Muscle of back (tissue), 13 donors: ENCODE measurements at places on chromosomes 16 and 17.
A peak's percentile ranks its signal among the peaks of the same experiment; 100 is the strongest.

DNA sequence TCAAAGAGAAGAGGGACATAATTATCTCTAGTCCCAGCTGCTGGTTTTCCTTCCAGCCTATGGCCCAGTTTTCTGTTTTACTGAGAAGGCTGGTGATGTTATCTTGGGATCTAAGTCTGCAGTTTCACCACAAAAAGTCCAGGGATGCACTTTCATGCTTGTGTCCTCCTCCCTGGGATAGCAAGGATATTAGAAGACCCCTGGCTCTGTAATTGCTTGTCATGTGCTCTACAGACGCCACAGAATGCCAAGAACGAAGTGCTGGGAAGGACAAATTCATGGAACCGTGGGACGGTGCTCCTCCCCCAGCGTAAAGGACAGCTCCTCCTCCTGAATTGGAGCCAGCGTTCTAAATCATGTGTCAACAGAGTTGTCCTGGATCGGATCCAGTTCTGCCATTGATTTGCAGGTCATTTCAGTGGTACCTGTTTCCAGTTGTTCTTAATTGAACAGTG, 8.6 kb downstream of the MAPT start:
- no peak for DNase-seq

DNA sequence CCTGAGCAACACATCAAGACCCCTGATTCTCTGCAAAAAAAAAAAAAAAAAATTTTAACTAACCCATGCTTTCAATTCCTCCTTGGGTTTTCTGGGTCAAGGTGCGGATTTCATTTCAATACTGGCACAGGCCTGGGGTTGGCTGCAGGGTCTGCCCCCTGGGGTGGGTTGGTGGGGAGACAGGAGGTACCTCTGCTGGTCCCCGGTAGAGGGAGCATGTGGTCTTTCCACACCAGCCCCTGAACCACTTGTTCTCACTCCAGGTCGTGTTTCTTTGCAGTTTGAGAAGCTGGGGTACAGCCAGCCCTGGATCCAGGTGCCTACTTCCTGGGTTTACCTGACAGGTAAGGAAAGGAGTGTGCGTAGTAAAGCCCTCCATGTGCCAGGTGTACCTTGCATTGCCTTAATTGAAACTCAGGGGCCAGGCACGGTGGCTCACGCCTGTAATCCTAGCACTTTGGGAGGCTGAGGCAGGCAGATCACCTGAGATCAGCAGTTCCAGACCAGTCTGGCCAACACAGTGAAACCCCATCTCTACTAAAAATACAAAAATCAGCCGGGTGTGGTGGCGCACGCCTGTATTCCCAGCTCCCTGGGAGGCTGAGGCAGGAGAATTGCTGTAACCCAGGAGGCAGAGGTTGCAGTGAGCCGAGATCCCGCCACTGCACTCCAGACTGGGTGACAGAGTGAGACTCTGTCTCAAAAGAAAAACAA, 21.8 kb downstream of the SDR42E2 start:
- DNase-seq: no peak

DNA sequence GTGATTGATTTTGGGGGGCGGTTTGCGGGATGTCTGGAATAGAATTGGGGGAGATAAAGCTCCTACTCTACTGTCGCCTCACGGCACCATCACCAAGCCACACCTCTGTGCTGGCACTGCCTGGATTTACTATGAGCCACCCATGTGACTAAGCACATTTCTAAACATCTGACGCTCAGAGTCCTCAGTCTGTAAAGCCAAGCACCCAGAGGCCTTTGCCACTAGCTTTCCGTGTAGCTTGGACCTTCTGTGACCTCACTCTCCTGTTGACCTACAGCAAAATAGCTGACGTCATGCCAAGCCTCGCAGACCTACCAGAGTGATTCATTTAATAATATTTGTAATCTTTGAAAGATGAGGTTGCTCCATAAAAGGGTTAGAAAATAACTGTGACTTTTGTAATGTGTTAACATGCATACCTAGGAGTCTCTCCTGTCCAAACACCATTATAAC, 38.5 kb upstream of the MYOCD start:
- DNase-seq: peak; percentile 85

DNA sequence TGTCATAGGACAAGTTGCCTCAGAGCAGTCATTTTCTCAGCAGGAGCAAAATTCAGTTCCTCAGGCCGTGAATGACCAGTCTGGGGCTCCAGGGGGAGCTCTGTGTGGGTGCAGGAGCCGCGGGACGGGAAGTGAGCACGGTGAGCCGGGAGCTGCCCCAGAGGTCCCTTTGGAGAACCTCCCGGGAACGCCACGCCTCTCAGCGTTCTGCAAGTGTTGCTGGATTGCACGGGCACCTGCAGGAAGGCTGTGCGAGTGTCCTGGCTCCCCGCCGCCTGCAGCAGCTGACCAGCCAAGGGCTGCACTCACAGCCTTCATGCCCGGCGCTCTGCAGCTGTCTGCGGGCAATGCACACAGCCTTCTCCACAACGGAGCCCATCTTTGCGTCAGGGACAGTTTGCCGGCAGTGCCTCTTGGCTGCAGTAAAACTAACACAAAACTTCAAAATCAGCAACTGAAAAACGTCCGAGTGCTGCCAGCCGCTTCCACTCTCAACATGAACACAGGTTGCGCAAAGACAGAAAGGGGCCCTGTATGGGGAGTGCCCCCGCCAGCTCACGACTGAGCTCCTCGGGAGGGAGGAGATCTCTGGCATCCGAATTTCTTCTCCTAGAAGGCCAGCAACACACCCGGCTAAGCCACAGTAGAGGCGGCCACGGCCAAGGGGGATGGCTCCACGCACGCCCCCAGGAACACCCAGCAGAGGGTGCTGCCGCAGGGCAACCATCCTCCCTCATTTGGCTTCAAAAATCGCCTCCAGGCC, 16.0 kb downstream of the NDUFAF8 start:
- DNase-seq: peak; percentile 71

- no peak for DNase-seq
These were observed 16.8 kb downstream of the VASN start for GRCh38 chr16:4388271-4389021.

GRCh38 chr17:31256936-31257335, 40.1 kb downstream of the OMG start:
- no peak for DNase-seq

GRCh38 chr17:37833237-37833859, 88.5 kb upstream of the HNF1B start:
- DNase-seq: no peak

DNA sequence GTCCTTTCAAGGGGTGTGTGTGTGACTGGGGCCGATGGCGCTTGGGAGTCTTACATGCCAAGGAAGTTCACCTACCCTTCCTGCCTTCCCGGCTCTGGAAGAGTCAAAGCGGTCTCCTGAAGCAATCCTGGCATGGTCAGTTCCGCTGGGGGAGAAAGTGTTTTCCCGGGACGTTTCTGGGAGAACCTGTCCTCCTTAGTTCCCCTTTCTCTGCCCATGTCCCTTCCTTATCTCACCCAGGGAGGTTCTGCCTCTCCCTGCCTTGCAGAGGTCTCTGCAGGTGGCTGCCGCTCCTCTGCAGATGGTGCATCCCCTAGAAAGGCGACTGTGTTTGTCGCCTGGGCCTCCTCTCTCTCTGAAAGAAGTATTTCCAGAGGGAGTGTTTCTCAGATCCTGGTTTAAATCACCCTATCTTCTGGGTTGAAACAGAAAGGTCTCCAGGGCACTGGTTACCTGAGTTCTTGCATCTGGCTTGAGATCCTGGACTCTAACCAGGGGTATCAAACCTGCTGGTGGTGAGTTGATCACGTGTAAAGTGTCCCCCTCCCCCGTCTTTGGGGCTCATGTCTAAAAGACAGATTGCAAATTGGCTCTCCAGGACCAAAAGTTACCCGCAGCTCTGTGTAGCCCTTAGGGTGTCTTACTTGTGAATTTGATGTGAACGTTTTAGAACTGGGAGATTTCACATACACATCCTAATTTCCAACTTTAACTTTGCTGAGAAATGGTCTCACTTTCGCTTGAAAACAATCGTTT, 1.9 kb downstream of the PRKCB start:
- DNase-seq: no peak

GRCh38 chr16:15564604-15565339, 78.2 kb downstream of the MARF1 start:
- DNase-seq: no peak

- no peak for DNase-seq
These were observed 319.9 kb downstream of the SNX29 start for GRCh38 chr16:12296406-12296805.

DNA sequence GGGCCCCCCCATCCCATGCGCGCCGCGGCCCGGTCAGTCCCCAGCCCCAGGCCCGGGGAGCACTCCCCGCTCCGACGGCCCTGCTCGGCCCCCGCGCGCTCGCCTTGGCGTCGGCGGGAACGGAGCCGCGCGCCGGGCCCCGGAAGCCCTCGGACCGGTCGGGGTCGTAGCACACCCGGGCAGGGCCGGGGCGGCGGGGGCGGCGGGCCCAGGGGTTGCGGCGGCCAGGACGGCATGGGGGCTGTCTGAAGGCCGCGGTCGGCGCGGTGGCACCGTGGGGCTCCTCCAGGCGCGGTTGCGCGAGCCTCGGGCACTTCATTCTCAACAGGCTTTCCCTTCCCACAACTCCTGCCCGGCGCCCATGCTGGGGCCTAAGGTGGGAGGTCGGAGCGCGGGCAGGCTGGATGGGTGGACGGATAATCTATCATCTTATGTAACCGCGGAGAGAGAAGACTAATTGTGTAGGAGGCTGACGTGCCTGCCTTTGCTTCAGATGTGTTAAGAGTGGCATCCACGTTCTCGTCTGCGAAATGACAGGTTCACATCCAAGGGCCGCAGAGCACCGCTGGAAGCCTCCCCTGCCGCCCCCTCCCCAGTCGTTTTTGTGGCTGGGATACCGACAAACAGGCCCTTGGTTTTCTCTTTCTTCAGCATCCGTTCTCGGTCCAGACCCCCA, 708 bp downstream of the BAIAP2 start:
- no peak for DNase-seq

GRCh38 chr17:74252211-74252610, 21.8 kb upstream of the DNAI2 start:
- DNase-seq: no peak

GRCh38 chr17:73623247-73623646, 21.0 kb downstream of the SDK2 start:
- no peak for DNase-seq

GRCh38 chr16:66425651-66426050, 1.4 kb upstream of the BEAN1 start:
- DNase-seq: no peak

DNA sequence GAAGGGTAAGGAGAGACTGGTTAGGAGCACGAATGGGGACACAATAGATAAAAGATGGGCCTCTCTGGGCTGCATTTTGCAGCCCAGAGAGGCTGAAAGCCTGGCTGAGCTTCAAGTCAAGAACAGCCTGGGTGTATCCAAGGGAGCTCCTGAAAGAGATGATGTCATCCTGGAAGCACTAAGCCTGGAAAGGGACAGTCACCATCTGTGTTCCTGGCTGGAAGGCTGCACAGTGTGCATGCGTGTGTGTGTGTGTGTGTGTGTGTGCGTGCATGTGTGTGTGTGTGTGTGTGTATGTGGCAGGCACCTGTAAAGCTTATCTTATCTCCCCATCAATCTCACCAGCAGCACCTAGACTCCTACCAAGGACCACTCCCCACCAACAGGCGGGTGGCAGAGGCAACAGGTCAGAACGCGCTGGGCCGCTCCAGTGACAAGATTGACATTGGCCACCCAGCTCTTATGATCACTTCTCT, 44.1 kb downstream of the COG7 start:
- DNase-seq: peak; percentile 86

DNA sequence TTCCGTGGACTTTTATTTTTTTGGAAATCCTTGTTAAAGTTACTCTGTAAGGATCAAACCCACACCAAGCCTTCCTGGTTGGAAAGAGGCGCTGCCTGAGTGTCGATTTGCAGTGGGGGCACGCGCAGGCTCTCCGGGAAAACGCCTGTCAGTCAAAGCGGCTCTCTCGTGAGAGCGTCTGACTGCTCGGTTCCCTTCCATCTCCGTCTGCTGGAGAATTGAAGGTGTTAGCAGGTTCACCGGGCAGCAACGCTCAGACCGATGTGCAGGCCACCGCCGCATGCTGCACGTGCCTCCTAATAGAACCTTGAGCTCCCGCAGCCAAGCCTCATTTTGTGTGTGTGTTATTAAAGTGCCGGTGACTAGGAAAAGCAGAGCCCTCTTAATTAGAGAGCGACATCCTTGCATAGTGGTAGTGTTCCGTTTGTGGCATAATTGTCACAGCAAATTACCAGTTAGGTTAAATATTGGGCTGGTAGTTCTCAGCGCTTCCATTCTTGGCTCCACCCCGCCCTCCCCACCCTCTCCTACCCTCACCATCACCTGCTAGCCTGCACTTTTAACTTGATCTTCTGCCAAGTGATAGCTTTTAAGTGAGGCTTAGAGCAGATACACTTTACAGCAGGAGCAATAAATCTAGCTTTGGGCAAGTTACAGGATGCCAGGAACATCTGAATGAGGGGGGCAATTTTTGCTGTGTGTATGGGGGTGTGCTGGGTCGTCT, 75.5 kb downstream of the RPA1 start:
- DNase-seq: no peak

- DNase-seq: no peak
These were observed 2.8 kb downstream of the DCUN1D3 start for GRCh38 chr16:20897253-20897897.

- no peak for DNase-seq
These were observed 255.4 kb downstream of the IRX3 start for GRCh38 chr16:54031107-54031760.

DNA sequence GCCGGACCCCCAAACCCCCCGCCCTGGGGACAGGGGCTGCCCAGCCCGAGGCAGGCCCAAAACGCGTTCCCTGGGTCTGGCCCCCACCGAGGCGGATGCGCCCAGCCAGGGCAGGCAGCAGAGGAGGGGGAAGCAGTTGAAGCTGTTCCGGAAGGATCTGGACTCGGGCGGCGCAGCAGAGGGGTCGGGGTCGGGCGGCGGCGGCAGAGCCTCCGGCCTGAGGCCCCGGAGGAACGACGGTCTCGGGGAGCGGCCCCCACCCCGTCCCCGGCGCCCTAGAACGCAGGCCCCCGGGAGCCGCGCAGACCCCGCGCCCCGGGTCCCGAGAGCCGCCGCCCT, 22.9 kb upstream of the ZFPM1 start:
- no peak for DNase-seq

DNA sequence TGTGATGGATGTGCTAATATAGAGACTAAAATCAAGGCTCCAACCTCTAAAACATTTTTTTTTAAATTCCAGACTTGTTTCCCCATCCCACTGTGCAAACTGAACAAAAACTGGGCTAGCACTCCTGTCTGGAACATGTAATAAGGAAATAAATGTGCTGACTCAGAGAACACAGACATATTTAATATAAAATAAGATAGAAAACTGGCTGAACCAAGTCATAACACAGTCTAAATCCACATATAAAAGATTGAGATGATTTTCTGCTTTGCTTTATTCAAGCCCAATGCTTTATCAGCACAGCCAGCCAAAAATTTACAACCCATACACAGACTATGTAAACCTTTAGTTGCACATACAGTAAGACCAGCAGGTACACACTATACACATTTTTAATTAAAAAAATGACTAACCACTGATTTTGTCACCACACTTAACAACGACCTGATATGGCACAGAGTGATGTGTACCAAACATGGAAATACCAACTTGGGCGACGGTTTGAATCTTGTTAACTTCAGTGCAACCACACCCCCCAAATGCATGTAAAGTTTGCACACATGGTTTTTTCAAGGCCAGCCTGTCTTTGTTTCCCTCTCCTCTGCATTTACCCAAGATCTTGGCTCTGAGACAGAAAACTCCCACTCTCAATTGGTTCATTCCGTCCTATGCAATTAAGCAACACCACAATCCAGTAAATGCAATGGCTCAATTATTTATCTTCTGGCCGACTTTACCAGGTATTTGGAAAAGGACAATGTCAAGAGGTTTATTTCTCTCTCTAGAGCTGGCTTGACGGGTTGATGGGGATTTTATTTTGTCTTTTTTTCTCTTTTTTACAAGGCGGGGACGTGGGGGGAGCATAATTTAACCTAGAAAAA, 1.2 kb downstream of the STAT3 start:
- DNase-seq: peak; percentile 76
